Lung (tissue), 17 donors: ENCODE measurements at places on chromosomes 16 and 17. TPM values are rescaled to one million over a fixed set of nuclear protein-coding genes. Genes with fewer than 3 reads are reported as not detected.
A peak's percentile ranks its signal among the peaks of the same experiment; 100 is the strongest.

- peaks cover 4% of the 10 kb centered on the region for H3K4me1 ChIP-seq
- H3K36me3 ChIP-seq = no peaks in the 10 kb centered on the region
- no peak for DNase-seq
- no peaks in the 10 kb centered on the region for H3K27me3 ChIP-seq
Observed at GRCh38 chr17:42279776-42280630, 3.8 kb upstream of the STAT5B start.

GRCh38 chr17:76442341-76443338, 10.3 kb downstream of the UBE2O start:
- no peaks in the 10 kb centered on the region for H3K36me3 ChIP-seq
- no peaks in the 10 kb centered on the region for H3K27me3 ChIP-seq
- DNase-seq = no peak
- no peak overlapping the region for H3K27ac ChIP-seq
- peaks cover 10% of the 10 kb centered on the region for H3K4me1 ChIP-seq
- H3K4me3 ChIP-seq = no peak overlapping the region

GRCh38 chr17:78915872-78916632, 9.1 kb downstream of the TIMP2 start:
- peak; percentile 40 for DNase-seq
- peaks cover 11% of the 10 kb centered on the region for H3K4me1 ChIP-seq
- H3K36me3 ChIP-seq = no peaks in the 10 kb centered on the region
- H3K27ac ChIP-seq = peak overlapping the region; percentile 77
- no peaks in the 10 kb centered on the region for H3K27me3 ChIP-seq
- H3K4me3 ChIP-seq = no peak overlapping the region

GRCh38 chr16:87361916-87362619, 21.5 kb downstream of the FBXO31 start:
- no peak overlapping the region for H3K27ac ChIP-seq
- DNase-seq = no peak
- peaks cover 1% of the 10 kb centered on the region for H3K4me1 ChIP-seq
- no peaks in the 10 kb centered on the region for H3K27me3 ChIP-seq
- peaks cover 28% of the 10 kb centered on the region for H3K36me3 ChIP-seq

DNA sequence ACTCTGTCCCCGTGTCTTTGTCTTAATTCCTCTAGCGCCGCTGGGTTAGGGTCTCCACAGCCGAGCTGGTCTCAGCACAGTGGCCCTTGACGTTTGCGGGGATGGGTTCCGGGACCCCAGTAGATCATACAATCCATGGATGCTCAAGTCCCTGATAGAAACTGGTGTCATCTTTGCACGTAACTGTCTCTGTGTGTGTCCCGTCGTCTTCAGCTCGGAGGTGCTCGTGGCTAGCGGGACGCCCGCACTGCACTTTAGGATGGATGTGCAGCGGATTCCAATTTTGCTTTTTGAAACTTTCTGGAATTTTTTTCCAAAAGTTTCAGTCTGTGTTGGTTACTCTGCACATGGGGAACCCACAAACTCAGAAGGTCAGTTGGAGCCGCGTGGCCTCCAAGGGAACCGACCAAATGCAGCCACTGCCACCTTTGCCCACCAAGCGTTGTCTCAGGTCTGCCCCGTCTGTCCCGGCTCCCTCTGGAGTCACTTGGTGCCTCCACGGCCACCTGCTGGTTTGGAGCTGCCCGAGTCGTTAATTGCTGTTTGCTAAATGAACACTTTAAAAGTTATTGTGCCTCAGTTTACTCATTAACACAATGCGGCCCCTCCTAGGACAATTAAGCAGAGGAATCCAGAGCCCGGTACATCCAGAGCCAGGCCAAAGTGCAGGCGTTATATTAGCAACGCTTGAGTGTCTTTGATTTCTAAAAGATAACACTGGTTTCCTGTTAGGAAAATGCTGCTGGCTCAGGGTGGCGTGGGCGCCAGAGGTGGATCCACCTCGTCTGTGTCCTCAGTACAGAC, 5.3 kb upstream of the DPEP1 start:
- H3K4me1 ChIP-seq = no peaks in the 10 kb centered on the region
- no peak overlapping the region for H3K27ac ChIP-seq
- H3K27me3 ChIP-seq = no peaks in the 10 kb centered on the region

- H3K27me3 ChIP-seq = no peaks in the 10 kb centered on the region
- no peak for DNase-seq
- H3K36me3 ChIP-seq = no peaks in the 10 kb centered on the region
- H3K27ac ChIP-seq = no peak overlapping the region
Observed at GRCh38 chr17:48335858-48336500, 94.0 kb downstream of the SKAP1 start.

DNA sequence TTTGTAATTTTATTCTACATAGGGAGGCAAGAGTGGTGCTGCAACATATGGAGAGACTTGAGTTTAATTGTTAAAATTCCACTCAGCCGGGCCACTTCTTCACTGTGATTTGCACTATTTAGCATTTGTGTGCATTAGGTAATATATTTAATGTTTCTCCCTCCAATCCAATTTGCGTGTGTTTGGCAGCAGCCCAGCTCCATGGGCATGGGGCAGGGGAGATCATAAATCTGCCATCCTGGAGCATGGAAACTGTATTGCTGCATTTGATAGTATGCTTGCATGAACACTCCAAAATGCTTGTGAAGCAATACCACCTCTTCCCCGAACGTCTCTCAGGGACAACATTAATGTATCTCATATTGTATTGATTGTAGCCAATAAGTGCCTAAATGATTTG, 339.1 kb upstream of the RBFOX1 start:
- H3K27me3 ChIP-seq = no peaks in the 10 kb centered on the region
- H3K36me3 ChIP-seq = no peaks in the 10 kb centered on the region
- no peak overlapping the region for H3K4me3 ChIP-seq
- no peak overlapping the region for H3K27ac ChIP-seq
- H3K4me1 ChIP-seq = no peaks in the 10 kb centered on the region

DNA sequence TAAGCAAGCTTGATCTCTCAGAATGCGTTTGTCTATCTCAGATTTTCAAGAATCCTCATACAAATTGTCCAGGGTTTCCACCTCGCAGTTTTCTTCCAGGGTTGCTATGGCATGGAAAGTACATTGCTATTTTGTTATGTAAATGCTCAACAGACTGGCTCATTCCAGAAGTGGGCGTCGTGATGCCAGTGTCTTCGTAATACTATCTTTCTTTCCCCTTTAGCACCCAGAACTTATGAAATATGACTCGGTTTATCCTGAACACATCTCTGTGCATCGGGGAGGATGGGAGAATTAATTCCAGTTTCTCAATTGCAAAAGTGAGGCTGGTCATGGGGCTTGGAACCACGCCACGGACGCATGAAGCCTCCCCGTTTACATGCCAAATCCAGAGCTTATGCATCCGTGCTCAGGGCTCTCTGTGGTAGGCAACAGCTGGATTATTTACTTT, 405.0 kb downstream of the WWOX start:
- H3K4me3 ChIP-seq = no peak overlapping the region
- H3K27ac ChIP-seq = no peak overlapping the region
- peak; percentile 81 for DNase-seq
- no peaks in the 10 kb centered on the region for H3K36me3 ChIP-seq

GRCh38 chr17:8821446-8822105, 22.4 kb upstream of the MFSD6L start:
- H3K4me3 ChIP-seq = no peak overlapping the region
- DNase-seq = no peak
- H3K36me3 ChIP-seq = no peaks in the 10 kb centered on the region
- H3K27ac ChIP-seq = no peak overlapping the region

GRCh38 chr16:1614456-1615102, 2.4 kb downstream of the CRAMP1 start:
- no peaks in the 10 kb centered on the region for H3K27me3 ChIP-seq
- peaks cover 16% of the 10 kb centered on the region for H3K4me1 ChIP-seq
- H3K36me3 ChIP-seq = peaks cover 18% of the 10 kb centered on the region
- DNase-seq = peak; percentile 32

DNA sequence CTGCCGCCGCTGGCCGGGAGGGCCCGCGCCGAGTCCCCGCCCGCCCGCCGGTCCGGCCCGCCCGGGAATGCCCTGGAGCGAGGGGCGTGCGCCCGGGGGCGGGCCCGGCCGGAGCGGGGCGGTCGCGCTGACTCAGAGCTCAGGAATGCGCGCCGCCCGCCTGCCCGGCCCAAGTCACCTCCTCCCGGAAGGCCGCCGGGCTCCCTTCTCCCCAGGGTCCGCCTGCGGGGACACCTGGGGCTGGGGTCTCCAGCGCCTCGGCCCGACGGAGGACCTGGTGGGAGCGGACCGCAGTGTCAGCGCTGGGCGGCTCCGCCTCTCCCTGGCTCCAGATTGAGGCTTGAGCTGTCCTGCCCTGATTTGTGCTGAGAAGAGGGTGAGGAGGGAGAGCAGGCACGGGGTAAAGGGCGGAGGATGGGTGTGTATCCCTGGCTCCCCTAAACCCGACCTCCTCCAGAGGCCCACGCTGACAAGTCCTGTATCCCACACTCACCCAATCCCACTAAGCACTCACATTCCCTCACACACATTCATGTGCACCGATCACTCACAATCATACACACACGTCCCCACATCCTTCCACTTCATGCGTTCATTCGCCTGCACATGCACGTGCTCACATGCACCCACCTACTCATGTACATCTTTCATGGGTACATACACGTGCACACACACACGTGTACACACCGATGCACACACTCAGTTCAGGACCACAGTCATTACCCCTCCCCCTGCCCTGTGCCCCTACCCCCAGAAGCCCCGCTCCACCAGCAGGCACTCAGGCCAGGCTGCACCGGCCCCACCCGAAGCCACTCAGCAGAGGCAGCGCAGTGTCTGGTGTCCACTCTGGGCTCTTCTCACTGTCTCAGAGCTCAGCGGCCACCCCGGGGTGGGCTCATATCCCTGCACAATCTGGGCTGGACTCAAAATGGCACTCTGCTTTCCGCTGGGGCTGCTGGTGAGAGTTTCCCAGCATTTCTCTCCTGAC, at the start of gene RHBDF1:
Gene RHBDF1, minus strand, starts transcription at position 71 of the 988 bp plus-strand sequence. CDS start 7,616 bp downstream, outside the sequence.
- peak within 1 kb of the TSS; percentile 65 for H3K27ac ChIP-seq
- H3K36me3 ChIP-seq = no peaks in the 10 kb centered on the region
- peak within 1 kb of the TSS; percentile 69 for H3K4me3 ChIP-seq
- H3K27me3 ChIP-seq = no peaks in the 10 kb centered on the region
- DNase-seq = peak; percentile 82

DNA sequence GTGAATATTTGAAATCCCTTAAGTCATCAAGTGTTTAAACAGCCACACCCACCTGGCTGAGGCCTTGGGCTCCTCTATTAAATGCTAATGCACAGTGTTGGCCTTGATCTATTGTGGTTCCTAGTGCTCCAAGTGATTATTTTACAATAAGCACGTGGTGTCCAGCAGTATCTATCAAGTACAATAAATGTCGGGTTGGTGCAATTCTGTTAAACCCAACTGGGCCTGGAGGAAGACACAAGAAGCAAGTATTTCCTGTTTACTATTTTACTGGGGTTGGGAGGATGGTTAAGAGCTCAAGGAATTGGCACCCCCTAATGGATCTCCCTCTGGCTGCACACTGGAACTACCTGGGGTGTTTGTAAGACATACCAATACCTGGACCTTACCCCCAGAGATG, 72.1 kb upstream of the HNF1B start:
- no peak overlapping the region for H3K27ac ChIP-seq
- no peaks in the 10 kb centered on the region for H3K4me1 ChIP-seq
- H3K4me3 ChIP-seq = no peak overlapping the region
- DNase-seq = no peak

DNA sequence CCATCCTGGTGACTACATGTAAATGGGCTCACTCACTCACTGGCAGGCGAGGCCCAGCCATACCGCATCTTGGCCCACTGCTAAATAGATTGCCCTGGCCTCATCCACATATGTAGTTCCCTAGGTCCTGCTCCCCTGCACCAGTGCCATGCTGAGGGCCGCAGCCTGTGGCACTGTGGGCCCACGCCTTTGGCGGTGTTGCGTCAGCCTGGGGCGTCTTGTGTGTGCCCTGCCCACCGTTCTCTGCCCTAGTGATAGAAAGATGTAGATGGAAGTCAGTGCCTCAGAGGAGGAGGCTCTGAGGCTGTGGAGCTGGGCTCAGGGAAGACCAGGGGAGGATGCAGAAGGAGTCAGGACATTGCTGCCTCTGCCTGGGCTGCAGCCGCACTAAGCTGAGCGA, 18.9 kb downstream of the C17orf75 start:
- no peaks in the 10 kb centered on the region for H3K27me3 ChIP-seq
- H3K4me3 ChIP-seq = no peak overlapping the region
- H3K36me3 ChIP-seq = no peaks in the 10 kb centered on the region
- H3K4me1 ChIP-seq = no peaks in the 10 kb centered on the region

- DNase-seq = no peak
- no peak overlapping the region for H3K27ac ChIP-seq
- no peaks in the 10 kb centered on the region for H3K36me3 ChIP-seq
- H3K4me1 ChIP-seq = peaks cover 26% of the 10 kb centered on the region
- H3K4me3 ChIP-seq = no peak overlapping the region
Observed at GRCh38 chr17:21373036-21373435, 3.1 kb upstream of the KCNJ12 start.

DNA sequence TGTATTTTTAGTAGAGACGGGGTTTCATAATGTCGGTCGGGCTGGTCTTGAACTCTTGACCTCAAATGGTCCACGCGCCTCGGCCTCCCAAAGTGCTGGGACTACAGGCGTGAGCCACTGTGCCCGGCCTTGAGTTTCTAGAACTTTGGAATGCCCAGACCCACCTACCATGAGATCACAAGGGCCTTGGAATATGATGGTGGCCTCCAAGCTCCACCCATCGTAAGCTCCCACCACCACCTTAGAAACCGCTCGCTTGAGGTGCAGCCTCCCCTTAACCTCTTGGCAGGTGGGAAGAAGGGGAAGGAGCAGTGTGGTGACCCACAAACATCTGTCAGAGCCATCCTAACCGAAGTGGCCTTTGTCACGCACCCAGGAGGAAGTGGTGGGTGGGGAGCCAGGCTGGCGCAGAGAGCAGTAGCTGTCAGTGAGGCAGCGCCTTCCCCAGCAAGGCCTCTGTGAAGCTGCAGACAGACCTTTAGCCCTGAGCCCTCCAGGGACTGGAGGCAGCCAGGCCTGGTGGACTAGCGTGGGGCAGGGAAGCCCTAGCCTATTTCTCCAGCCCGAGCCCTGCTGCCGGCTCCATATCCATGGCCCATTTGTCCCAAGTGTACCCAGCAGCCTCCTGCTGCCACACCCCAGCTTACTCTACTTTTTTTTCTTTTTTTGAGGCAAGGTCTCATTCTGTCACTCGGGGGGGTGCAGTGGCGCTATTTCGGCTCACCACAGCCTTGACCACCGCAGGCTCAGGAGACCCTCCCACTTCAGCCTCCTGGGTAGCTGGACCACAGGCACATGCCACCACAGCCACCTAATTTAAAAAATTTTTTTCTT, 13.1 kb upstream of the SEPHS2 start:
- no peak overlapping the region for H3K27ac ChIP-seq
- H3K27me3 ChIP-seq = no peaks in the 10 kb centered on the region
- no peak for DNase-seq
- no peaks in the 10 kb centered on the region for H3K36me3 ChIP-seq
- no peak overlapping the region for H3K4me3 ChIP-seq
- no peaks in the 10 kb centered on the region for H3K4me1 ChIP-seq

- no peaks in the 10 kb centered on the region for H3K27me3 ChIP-seq
- H3K36me3 ChIP-seq = peaks cover 1% of the 10 kb centered on the region
- H3K4me1 ChIP-seq = no peaks in the 10 kb centered on the region
- peak; percentile 65 for DNase-seq
- no peak overlapping the region for H3K4me3 ChIP-seq
- H3K27ac ChIP-seq = no peak overlapping the region
Observed at GRCh38 chr17:69523244-69523861, 108.9 kb downstream of the MAP2K6 start.

GRCh38 chr16:80174416-80174815, 366.4 kb upstream of the DYNLRB2 start:
- H3K36me3 ChIP-seq = no peaks in the 10 kb centered on the region
- H3K4me3 ChIP-seq = no peak overlapping the region
- no peak overlapping the region for H3K27ac ChIP-seq
- DNase-seq = peak; percentile 32

Gene NEUROD2
- total RNA-seq = not detected

Gene DNAAF8
- 11.3 TPM for total RNA-seq

Gene CACNG3
- total RNA-seq = not detected

Gene RBFOX1
- 3.0 TPM for total RNA-seq

Gene STH
- not detected for total RNA-seq

Gene NLRC3
- total RNA-seq = 3.6 TPM

Gene CCL1
- not detected for total RNA-seq
